Renal cortex interstitium (tissue), 15 donors: ENCODE measurements at places on chromosomes 2 and 18. TPM values are rescaled to one million over a fixed set of nuclear protein-coding genes. Genes with fewer than 3 reads are reported as not detected.

- no peak for DNase-seq
Observed at GRCh38 chr18:76426737-76427305, 68.2 kb downstream of the ZNF516 start.

- no peak for DNase-seq
Observed at GRCh38 chr2:179626261-179626660, 235.2 kb downstream of the ZNF385B start.

GRCh38 chr2:64793701-64794100, 140.0 kb upstream of the SERTAD2 start:
- DNase-seq = no peak

DNA sequence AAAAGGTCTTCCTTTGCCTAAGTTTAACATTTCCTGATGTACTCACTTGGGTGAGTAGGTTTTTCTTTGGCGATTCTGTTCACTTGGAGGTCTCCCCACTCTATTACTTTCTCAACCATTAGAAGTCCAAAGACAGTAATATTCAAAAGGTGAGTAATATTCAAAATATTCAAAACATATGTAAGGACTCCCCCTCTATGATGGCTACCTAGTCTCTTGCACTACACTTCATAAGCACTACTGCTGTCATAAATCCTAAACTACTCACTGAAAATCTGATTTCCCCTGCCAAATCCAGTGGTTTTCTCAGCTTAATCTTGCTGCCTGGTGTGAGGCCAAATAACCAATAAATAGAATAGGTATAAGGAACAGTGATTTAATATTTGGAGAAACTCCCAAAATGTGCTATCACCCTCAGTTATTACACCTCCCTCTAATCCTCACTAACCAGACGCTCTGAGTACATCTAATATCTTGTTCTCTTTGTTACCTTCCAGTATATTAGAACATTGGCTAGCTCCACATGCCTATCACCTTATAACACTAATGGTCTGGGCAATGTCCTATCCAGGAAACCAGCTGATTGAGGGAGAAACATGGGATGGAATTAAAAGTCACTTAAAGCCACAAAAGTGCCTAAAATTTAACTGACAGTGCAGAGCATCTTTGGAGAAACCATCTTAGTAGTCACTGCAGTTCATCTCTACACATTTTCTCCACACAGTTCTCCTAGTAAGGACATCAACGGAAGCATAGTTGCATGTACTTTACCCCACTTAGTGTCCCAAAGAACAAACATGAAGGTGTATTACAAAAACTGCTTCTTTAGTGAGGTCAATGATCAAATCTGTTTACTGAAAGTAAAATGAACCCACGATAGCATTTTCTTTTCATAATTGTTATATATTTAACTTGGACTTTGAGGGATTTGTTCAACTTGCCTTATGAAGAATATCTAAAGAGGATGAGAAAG, 54.8 kb downstream of the MBD2 start:
- DNase-seq = no peak

- no peak for DNase-seq
Observed at GRCh38 chr2:176135035-176135440, 5.5 kb downstream of the HOXD8 start.

- DNase-seq = no peak
Observed at GRCh38 chr2:136990316-136990715, 225.0 kb downstream of the THSD7B start.

DNA sequence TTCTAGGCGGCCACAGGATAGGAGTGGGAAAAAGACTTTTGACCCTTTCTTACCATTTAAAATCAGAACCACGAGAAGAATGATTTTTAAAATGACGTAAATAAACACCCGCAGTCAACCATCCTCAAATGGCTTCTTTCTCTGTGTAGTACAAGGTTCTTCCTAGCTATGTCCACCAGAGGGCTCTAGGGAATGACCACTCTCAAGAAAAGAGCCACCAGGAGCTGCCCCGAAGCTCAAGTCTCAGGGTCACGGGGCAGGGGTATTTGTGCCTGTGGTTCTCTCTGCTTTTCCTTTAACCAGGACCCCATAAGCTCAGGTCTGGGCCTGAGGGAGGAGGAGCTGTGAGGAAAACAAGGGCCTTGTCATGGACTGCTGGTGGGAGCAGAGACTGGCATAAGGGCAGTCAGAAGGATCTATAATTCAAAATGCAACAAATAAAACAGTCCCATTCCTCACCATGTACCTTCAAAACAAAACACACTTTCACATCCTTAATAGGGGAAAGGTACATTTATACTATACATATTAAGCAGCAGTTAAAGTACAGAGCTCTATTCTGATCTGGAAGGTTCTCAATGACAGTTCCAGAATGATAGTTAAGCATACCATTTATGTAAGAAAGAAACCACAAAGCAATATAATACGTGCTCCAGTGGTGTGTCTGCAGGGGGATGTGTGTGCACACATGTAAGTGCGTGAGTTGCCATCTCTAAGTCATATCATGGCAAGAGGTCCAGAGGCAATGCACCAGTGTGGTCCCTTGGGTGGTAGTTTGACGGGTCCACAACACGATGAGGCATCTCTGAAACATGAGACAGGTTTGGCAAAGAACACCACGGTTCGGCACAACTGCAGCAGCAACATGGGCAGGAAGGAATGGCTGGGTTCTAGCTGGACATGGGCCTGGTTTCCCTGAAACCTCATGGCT, 18.6 kb downstream of the LYPD1 start:
- no peak for DNase-seq

GRCh38 chr2:69344305-69344704, 42.7 kb downstream of the GFPT1 start:
- DNase-seq = no peak

GRCh38 chr18:10465174-10465939, 10.9 kb downstream of the APCDD1 start:
- no peak for DNase-seq

- no peak for DNase-seq
Observed at GRCh38 chr18:39506581-39507330, 1941.2 kb upstream of the CELF4 start.

- no peak for DNase-seq
Observed at GRCh38 chr2:43407935-43408334, 181.5 kb upstream of the ZFP36L2 start.

DNA sequence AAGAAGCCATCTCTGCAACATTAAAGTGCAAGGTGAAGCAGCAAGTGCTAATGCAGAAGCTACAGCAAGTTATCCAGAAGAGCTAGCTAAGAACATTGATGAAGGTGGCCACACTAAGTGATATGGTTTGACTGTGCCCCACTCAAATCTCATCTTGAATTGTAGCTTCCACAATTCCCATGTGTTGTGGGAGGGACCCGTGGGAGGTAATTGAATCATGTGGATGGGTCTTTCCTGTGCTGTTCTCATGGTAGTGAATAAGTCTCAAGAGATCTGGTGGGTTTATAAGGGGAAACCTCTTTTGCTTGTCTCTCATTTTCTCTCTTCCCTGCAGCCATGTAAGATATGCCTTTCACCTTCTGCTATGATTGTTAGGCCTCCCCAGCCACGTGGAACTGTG, 11.4 kb downstream of the RDH14 start:
- DNase-seq = no peak

- DNase-seq = no peak
Observed at GRCh38 chr2:120850551-120850950, 114.9 kb downstream of the GLI2 start.

DNA sequence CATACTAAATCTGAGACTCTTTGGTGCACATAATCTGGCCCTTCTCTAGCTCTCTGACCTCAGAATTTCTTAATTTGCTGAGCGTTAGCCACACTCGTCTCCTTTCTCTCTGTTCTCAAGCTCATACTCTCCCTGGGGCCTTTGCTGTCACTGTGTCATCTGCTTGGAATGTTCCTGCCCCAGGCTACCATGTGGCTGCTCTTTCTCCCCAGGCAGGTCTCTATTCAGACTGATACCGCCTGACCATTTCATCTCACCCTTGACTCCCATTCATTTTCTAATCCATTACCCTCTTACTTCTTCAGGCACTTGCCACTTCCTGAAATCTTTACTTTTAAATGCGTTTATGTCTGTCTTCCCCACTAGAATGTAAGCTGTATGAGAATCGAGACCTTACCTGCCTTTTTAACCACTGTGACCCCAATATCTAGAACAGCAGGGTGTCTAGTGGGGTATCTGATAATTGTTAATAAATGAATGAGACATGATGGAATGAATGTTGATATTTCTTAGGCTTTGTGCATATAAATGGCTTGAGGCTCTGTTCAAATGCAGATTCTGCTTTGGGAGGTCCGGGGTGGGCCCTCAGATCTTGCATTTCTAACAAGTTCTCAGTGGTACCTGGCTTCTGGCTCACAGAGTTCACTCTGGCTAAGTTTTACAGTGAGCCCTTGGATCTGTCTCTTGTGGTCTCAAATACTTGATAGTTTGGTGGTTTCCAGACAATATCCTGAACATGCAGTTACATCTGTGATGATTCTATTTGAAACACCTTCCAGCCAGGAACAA, 89.9 kb upstream of the EPC2 start:
- DNase-seq = no peak

DNA sequence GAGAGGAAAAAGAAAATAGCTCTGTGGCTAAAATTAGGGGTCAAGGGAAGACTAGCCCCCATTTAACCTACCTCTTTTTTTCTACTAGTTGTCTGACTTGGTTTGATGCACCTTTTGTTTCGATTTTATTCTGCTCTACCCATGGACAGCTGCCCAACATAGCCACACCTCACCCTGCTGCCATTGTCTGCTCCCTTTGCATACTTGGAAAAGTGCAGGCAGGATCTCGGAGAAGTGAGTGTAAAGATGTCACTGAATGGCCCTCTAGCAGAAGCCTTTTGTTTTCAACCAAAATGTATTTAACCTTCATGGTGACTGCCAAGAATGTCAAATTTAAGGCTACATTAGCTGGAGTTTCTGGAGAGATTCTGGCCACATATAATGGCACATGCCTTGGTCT, 62.9 kb downstream of the SETBP1 start:
- no peak for DNase-seq

DNA sequence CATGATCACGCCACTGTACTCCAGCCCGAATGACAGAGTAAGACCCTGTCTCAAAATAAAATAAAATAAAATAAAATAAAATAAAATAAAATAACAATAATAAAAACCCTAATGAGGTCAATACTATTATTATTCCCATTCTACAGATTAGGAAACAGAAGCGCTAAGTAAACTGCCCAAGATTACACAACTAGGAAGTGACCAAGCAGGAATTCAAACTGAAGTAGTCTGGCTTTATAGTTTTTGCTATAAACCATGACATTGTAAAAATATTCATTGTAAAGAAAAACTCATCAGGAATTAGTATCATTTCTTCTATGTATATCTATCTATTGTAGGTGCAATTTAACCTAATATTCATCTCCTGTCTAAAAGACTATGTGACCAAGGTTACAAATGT, 1.2 kb downstream of the PLEKHM3 start:
- no peak for DNase-seq

GRCh38 chr18:59200787-59201186, 19.2 kb upstream of the GRP start:
- DNase-seq = no peak

DNA sequence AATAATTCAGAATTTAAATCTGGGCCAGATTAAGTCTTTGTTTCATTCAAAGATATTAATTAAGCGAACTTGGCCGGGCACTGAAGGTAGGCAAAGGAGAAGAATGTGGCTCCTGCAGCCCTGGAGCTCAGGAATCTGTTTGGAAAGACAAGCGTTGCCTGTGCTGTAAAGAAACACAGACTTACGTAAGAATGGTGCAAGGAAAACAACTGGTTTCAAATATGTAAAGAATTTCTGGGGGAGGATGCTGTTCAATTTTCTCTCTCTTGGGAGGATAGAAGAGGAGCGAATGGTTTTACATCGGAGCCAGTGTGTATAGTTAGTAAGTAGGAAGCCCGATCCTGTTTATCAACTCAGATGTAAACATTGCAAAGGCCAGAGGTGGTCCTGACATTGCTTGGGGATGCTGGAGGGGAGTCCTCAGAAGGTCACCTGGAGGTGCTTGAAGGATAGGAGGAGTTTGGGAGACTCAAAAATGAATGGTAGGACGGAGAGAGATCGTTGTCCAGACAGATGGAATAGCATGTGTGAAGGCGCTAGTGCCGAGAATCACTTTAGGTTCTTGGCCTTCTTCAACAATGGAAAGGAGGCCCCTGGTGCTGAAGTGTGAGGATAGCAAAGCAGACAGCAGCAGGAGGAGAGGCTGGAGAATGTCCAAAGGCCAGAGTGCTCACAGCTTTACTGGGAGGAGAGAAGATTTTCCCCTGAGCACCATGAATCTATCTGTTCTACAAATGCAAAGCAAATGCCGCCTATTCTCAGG, 456.1 kb downstream of the LPIN1 start:
- no peak for DNase-seq

- DNase-seq = no peak
Observed at GRCh38 chr2:55732854-55733253, 39.2 kb upstream of the PNPT1 start.

- DNase-seq = no peak
Observed at GRCh38 chr18:69402533-69402989, 1.9 kb downstream of the DOK6 start.

HOXD12 gene
- 0.76 TPM for polyA plus RNA-seq

MC5R gene
- polyA plus RNA-seq = 0.11 TPM

ITPRID2 gene
- polyA plus RNA-seq = 195 TPM

MOCOS gene
- polyA plus RNA-seq = 1.8 TPM
